Uterus (tissue), 4 donors: ENCODE measurements at places on chromosomes 6 and 20.

GRCh38 chr6:45470131-45470738 lies 92.5 kb upstream of the SUPT3H start:
- H3K4me3 ChIP-seq, result no peak overlapping the region

DNA sequence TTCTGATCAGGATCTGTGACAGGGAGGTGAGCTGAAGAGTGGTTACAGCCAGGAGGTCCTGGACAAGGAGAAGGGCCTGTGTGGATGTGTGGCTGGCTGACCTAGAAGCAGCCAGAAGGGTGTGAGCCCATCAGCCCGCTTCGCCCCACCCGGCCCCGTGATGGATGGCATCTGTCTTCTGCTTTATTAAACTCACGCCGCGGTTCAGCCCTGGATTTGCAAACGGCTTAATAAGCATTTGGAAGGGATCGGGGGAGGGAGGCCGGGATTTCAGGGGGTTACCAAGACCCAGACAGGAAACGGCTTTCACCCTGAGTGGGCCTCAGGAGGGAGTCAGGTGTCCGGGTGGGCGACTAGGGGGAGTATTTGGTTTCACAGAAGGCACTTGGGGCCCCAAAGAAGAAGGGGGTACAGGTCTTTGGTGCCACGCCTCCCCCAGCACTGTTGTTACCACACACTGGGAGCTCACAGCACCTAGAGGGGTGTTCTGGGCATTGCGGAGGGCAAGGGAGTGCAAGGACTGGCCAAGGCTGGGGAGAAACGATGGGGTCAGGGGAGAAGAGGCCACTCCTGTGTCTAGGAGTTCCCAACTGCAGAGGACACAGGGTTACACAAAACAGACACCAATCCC lies 53.8 kb upstream of the FOXP4 start:
- H3K27ac ChIP-seq, result no peak overlapping the region
- H3K36me3 ChIP-seq, result no peaks in the 10 kb centered on the region
- no peak overlapping the region for H3K4me3 ChIP-seq
- no peaks in the 10 kb centered on the region for H3K27me3 ChIP-seq

DNA sequence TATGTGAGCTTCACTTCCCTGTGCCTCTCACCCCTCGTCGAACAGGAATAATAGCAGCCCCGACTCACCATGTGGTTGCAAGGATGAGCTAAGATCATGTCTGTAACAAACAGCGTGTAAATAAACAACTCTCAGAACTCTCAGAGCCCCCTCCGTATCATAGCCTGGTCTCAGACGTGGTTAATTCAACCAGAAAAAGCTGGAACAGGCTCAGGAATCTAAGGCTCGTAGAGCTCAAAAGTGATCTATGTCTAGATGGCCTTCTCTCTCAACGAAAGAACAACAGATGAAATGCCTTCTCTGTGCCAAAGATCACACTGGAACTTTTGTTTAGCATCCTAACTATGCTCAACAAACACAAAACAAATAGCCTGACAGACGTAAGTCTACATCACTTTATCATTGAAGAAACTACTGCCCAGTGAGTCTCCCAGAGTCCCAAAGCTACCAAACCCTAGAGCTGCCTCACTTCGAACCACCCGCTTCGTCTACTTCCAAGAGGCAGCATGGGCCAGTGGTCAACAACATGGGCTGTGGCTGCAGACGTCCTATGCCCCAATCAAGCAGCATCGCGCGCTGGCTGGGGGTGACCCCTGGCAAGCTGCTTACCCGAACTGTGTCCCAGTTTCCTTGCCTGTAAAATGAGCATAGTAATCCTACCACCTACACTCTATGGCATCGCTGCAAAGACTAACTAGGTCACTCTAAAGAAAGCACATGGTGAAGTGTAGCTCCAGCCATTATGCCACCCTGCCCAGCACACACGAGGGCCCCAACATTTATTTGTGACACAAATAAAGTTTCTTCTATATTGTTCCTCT lies 35.1 kb downstream of the NFATC2 start:
- H3K27me3 ChIP-seq, result no peaks in the 10 kb centered on the region
- H3K27ac ChIP-seq, result no peak overlapping the region
- no peaks in the 10 kb centered on the region for H3K36me3 ChIP-seq
- no peaks in the 10 kb centered on the region for H3K4me1 ChIP-seq

DNA sequence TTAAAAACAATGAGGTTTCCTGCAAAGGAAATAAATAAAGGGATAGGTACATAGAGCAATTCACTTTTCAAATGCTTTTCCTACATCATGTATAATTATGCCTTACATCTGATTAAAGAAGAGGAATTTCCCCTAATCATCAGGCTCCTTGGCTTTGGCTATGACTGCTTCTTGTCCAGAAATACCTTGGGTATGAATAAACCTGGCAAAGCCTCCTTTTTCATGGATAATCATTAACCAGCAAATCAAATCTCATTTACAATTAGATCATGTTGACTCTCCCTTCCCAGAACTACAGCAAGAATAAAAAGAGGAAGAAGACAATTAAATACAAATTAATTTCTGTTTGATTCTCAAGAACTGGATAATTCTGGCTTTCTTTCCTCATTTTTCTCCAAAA lies 58.0 kb upstream of the CD2AP start:
- DNase-seq, result no peak
- H3K36me3 ChIP-seq, result no peaks in the 10 kb centered on the region
- H3K4me1 ChIP-seq, result no peaks in the 10 kb centered on the region
- no peaks in the 10 kb centered on the region for H3K27me3 ChIP-seq
- H3K27ac ChIP-seq, result no peak overlapping the region

GRCh38 chr20:45518282-45518681 lies 2.9 kb upstream of the SPINT3 start:
- no peaks in the 10 kb centered on the region for H3K4me1 ChIP-seq
- H3K27ac ChIP-seq, result no peak overlapping the region
- no peak overlapping the region for H3K4me3 ChIP-seq
- DNase-seq, result no peak
- H3K36me3 ChIP-seq, result no peaks in the 10 kb centered on the region
- H3K27me3 ChIP-seq, result no peaks in the 10 kb centered on the region

DNA sequence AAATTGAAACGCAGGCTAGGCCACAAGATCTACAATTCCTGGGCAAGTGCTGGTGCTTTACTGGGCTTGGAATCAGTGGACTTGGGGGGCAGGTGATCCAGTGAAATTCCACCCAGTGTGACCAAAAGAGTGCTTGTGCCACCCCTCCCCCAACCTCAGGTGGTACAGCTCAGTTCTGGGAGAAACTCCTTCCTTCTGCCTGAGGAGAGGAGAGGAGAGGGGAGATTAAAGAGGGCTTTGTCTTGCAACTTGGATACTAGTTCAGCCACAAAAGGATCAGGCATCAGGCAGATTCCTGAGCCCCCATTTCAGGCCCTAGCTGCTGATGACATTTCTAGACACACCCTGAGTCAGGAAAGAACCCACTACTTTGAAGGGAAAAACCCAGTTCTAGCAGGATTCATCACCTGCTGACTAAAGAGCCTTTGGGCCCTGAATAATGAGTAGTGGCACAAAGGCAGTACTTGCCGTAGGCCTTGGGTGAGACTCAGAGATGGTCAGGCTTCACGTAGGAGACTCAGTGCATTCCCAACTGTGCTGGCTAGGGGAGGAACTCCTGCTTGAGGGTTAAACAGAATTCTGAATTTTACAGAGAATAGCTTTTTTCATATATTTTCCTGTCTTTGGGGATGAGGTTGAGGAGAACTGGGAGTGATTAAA lies 446.7 kb downstream of the BMP2 start:
- no peak for DNase-seq
- H3K36me3 ChIP-seq, result no peaks in the 10 kb centered on the region
- H3K4me3 ChIP-seq, result no peak overlapping the region
- no peaks in the 10 kb centered on the region for H3K4me1 ChIP-seq

DNA sequence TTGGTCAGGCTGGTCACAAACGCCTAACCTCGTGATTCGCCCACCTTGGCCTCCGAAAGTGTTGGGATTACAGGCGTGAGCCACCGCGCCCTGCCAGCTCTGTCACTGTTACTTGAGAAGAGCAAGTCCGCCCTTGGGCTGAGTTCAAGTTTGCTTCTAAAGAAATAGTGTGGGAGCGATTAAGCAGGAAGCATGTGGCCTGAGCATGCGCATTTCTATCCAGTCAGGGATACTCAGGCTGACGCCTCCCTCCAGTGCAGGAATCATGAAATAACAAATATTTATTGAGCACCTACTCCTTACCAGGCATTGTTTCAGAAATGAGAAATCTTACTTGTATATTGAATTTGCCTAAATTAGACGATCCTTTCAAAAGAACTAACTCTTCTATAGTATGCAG lies 166.2 kb downstream of the EDN1 start:
- H3K27ac ChIP-seq, result no peak overlapping the region
- no peak for DNase-seq
- H3K4me1 ChIP-seq, result no peaks in the 10 kb centered on the region
- no peaks in the 10 kb centered on the region for H3K27me3 ChIP-seq
- H3K36me3 ChIP-seq, result no peaks in the 10 kb centered on the region
- no peak overlapping the region for H3K4me3 ChIP-seq
